ENCODE measurements at places on chromosomes 2 and 18.

- DNase-seq, result no peak
Measured at GRCh38 chr2:44005846-44006245, 10.1 kb upstream of the LRPPRC start.

- DNase-seq, result no peak
Measured at GRCh38 chr2:10957391-10957790, 45.7 kb downstream of the KCNF1 start.

DNA sequence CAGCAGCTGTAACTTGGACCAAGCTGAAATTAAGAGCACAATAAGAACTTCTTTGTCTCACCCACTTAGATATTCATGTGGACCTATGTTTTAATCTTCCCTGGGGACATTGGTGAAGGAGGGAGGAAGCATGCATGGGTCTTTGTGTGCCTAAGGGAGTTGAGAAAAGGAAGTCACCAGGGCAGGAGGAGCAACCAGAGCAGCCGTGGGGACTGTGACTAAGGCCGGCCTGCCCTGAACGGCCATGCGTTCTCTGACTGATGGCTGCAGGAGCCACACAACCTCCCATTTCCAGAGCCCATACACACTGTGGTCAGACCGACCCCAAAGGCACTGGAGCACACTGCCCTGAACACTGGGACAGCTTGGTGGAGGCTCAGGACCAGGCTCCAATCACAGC is 43.7 kb upstream of the SLC35G4 start:
- no peak for DNase-seq

GRCh38 chr2:85797263-85797660 is 43.5 kb downstream of the ATOH8 start:
- DNase-seq, result no peak

All from T-helper 2 cell (primary cell).